ENCODE measurements at places on chromosomes 2 and 18.

- peak; percentile 41 for DNase-seq
Observed at GRCh38 chr2:11344956-11345677, 681 bp upstream of the ROCK2 start.

GRCh38 chr18:43587538-43588153, 310.4 kb upstream of the SYT4 start:
- DNase-seq, result no peak

- DNase-seq, result no peak
Observed at GRCh38 chr2:168009900-168010299, 237.5 kb downstream of the STK39 start.

- DNase-seq, result no peak
Observed at GRCh38 chr2:128069769-128070168, 21.2 kb upstream of the UGGT1 start.

GRCh38 chr2:22952656-22953225, 432.2 kb upstream of the KLHL29 start:
- no peak for DNase-seq

GRCh38 chr18:31680831-31681568, 3.4 kb downstream of the B4GALT6 start:
- DNase-seq, result no peak

DNA sequence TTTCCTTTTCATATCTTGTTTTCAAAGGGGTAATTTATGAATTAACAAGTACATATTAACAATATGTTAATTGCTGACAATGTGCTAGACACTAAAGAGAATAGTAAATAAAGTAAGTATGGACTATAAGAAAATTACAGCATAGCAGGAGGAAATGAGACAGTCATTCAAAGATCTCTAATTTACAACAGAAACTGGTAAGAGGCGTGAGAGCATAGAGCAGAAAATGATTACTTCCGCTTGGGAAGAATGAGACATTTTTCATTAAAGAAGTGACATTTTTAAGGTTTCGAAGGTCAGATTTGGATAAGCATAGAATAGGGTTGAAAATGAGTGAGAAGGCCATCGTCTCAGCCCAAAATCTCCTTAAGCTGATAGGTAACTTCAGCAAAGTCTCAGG, 184.4 kb upstream of the SESTD1 start:
- DNase-seq, result no peak

GRCh38 chr18:39845106-39845505, 2109.9 kb upstream of the PIK3C3 start:
- DNase-seq, result no peak
